ENCODE measurements at places on chromosomes 6 and 20.

DNA sequence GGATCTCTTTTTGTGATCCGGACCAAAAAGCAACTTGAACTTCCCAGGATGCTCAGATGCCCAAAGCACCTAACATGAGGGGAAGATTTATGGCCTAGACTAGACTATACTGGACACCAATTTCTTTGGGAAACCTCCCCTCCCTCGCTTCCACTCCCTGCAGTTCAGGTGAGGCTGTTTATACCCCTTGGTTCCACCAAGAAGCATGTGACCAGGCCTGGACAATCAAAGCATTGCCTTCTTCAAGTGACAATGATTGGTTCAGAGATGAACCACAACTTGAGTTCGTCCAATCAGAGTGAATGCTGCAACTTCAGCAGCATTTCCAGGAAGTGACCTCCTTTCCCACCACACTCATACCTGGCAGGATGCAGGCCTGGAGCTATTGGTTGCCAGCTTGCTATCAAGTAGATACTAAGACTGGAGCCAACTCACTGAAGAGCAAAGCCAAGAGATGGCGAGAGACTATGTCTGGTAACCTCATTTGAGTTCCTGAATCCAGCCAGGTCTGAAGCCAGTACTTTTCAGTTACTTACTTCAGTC is 45.6 kb upstream of the SLC9A8 start:
- no peak for DNase-seq

DNA sequence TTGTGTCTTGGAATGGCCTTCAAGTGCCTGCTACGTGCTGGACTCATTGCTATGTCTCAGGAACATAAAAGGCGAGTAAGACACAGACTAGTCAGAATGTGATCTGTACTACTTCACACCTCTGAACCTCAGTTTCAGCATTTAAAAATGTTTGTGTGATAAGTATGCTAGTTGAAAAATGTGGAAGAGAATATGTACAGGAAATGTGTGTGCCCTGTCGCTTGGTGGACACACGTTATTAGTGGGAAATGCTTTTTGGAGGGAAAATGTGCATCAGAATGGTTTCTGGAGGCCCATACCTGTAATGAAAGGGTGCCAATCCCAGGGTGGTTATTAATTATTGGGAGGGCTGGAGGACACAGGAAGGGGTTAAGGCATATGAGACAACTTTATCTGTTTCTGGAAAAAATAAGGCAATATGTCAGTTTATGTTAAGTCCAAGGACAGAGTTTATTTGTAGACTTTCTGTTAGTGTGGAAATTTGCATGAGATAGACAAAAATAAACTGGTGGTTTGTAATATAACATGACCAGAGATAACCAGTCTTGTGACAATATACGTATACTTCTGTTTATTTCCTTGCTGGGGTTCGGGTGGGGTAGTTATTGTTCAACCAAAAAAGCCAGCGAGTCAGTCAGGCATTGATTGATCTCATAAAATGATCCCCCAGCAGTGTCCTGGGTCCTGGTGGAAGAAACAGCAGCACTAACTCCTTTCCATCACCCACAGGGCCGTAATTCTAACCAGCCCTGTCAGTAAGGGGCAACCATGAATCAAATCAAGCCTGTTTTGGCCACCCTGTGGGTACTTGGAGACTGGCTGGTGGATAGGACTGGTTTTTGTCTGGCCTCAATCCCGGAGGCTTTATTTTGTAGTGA is 117.9 kb downstream of the JARID2 start:
- no peak for DNase-seq

DNA sequence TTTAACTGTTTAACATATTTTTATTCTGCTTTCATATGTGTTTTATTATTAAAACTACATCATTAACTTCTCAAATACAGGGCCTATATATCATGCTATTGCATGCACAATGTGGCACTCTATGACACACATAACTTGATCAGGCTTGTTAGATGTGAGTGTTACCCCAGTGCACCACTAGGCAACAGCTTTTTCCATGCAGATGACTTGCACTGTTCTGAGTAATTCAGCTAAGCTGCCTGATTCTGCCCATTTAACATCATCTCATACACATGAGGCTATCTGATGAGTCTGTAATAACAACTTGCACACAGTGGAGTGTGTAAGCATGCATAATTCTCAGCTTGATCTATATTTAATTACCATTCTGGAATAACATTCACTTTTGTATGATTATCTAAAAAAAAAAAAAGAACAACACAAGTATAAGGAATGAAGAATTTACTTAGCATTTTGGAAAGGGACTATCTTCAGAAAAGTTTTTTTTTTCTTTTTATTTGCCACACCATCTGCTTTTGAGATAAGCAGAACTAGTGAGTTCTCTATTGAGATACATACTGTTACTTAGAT is 83.1 kb downstream of the GRM1 start:
- DNase-seq = no peak

- DNase-seq = no peak
These were observed 112.8 kb downstream of the LAMP5 start for GRCh38 chr20:9627219-9627618.

DNA sequence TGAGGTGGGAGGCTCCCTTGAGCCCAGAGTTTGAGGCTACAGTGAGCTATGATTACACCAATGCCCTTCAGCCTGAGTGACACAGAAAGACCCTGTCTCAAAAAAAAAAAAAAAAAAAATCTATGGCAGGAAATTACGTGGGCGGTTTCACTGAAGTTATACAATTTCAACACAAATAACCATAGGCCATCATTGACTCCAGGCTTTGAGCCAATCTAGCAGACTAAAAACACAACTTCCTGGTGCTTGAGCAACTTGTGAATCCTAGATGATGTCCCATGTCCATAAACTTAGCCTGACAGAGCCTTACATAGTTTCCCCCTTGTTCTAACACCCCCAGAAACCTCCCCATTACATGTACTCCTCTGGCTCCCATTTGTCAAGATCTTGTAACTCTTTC is 131.8 kb downstream of the QRSL1 start:
- DNase-seq = no peak

- DNase-seq = no peak
These were observed 253.3 kb downstream of the ERMARD start for GRCh38 chr6:170004585-170005210.

- DNase-seq = no peak
These were observed 29.3 kb downstream of the PYGB start for GRCh38 chr20:25277051-25277801.

- no peak for DNase-seq
These were observed 250.8 kb downstream of the SOX4 start for GRCh38 chr6:21844120-21844917.

GRCh38 chr20:55424968-55425367 is 580.4 kb downstream of the CBLN4 start:
- no peak for DNase-seq

GRCh38 chr6:46704562-46704961 is 16.9 kb downstream of the TDRD6 start:
- DNase-seq = peak; percentile 60

- no peak for DNase-seq
These were observed 72.6 kb upstream of the RNF24 start for GRCh38 chr20:4087923-4088322.

- DNase-seq = no peak
These were observed 30.1 kb downstream of the PREP start for GRCh38 chr6:105372849-105373182.

DNA sequence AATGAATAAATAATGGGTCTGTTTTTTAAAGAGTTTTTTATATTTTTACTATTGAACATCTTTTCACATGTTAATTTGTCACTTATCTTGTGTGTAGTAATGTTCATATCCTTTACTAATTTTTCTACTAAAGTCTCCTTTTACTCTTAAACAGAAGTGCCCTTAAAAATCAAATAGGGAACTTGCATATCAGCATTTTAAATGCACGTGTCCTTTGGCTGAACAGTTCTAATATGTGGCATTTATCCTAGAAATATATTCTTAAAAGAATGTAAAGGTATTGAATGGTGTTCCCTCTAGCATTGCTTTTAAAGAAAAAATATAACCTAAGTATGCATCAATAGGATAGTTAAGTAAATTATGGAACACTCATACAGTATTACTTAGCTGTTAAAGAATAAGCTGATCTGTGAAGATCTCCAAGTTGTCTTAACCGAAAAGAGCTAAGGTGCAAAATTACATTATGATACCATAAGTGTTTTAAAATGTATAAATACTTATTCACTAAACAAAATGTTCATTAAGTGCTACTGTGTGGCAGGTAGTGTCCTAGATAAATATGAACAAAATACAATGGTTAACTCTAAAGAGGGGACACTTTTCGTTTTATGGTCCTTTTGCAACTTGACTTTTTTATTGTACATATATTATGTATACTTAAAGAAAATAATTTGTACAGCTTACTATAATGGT is 631 bp upstream of the PGBD1 start:
- no peak for DNase-seq

DNA sequence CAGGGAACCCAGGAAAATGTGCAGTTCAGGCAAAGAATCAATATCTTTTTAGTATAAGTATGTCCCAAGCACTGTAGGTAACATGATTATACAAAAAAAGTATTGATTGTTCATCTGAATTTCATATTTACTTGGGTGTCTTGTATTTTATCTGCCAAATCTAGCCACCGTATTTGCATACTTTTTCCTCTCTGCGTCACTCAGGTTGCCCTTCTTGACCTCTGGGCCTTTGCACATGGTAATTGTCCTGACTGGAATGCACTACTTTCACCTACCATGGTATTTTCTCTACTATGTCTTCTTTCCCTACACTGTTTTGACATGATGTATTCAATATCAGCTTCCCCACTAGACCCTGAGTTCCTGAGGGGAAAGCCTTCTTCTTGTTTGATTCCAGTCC is 15.2 kb downstream of the GSTA3 start:
- no peak for DNase-seq

- DNase-seq = no peak
These were observed 38.0 kb downstream of the SCGN start for GRCh38 chr6:25689966-25690365.

DNA sequence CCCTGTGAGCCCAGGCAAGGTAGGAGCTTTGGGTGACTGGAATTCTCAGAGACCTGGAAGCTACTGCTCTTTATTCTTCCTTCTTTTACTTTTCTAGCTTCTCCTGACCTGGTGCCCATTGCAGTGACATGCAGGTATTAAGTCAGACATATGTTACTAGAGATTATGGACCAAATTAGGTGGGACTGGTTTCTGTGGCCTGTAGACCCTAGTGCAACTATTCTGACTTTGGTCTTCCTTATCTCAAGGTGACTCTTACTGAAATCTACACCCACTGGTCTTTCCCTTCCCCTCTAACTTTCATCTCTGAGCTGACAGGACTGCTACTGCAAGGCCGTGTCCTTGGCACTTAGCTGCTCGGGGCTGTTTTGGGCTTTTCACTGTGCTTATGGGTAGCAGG is 24.4 kb upstream of the TMEM217 start:
- DNase-seq = no peak

Data from Kasumi-1 (cell line).